ENCODE measurements at places on chromosomes 4 and X. TPM values are rescaled to one million over a fixed set of nuclear protein-coding genes. Genes with fewer than 3 reads are reported as not detected.
A peak's percentile ranks its signal among the peaks of the same experiment; 100 is the strongest.

GRCh38 chrX:77389891-77390290 is 57.3 kb upstream of the FGF16 start:
- no peak for DNase-seq

Gene STS
- 5.8 TPM for total RNA-seq

Gene KCNIP4
- total RNA-seq, result not detected

Gene DCAF12L1
- total RNA-seq, result not detected

DNA sequence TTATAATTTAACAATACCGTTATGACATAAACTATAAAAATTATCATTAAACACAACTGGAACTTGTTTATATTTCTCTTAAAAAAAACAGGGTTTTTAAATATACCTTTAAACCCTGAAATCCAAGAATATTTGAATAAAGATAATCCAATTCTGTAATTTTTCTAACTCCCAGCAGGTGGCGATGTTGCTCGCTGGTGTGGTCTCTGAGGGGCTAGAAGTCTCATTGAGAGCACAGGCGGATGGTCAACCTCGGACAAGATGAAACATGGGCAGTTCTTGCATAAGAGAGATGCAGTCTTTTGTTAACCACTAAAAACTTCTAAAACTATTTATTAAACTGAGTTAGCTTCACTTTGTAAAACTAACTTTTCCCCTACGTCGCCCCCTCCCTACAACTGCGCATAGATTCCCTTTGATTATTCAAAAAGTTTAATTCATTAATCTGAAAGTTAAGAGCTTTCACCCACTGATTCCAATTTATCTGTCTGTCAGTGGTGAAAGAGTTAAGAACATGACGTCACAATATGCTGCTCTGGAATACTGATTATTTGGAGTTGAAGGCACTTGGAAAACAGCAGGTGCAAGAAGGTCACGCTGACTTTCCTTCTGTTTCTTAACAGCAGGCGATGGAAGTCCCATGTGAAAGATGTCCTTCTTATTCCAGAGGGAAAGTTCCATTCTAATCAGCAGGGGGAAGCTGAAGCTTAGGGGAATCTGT is 29.5 kb downstream of the DMP1 start:
- peak; percentile 66 for DNase-seq

GRCh38 chr4:134537701-134538100 is 336.1 kb upstream of the PABPC4L start:
- no peak for DNase-seq

DNA sequence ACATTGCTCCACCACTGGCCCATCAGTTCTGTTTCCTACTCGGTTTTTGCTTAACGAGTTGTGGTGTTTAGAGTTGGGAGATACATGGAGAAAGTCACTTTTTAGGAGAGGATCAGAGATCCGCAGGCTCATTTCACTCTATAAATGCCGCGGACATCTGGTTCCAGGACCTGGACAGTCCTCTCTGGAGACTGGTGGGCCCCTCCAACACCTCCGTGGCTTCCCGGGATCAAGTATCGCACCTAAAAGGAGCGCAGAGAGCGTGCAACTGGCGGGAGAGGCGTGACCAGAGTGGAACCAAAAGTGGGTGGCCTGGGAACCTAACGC is 9.9 kb upstream of the CLTRN start:
- no peak for DNase-seq

Gene PLCXD1
- 2.5 TPM for total RNA-seq

DNA sequence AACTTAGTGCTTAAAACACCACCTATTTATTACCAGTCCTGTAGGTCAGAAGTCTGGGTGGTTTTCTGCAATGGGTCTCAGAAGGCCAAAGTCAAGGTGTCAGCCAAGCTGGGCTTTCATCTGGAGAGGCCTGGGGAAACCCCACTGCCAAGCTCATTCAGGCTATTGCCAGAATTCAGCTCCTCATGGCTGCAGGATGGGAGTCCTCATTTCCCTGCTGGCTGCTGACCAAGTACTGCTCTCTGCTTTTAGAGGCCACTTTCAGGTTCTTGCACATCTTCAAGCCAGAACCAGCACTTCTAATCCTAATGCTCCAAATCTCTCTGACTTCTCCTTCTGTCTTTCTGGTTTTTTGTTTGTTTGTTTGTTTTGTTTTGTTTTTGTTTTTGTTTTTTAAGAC is 109.3 kb downstream of the BCOR start:
- DNase-seq, result no peak

DNA sequence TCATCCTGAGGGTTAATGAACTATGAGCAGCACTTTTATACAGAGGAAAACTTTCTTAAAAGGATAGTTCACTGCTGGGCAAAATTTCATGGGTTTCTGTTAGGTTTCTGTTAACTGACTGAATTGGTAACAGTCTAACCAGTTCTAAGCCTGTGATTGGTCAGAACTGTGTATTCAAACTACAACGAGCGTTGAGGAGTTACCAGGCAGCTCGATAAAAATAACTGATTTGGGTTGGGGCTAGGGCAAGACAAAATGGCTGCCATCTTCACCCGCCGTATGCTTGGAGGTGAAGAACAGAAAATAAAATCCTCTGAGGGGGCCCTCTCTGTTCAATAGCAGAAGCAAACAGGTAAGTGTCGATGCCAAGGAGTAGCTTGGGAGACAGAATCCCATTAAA is 22.0 kb downstream of the FAM133A start:
- DNase-seq, result no peak

Gene RNF175
- not detected for total RNA-seq

DNA sequence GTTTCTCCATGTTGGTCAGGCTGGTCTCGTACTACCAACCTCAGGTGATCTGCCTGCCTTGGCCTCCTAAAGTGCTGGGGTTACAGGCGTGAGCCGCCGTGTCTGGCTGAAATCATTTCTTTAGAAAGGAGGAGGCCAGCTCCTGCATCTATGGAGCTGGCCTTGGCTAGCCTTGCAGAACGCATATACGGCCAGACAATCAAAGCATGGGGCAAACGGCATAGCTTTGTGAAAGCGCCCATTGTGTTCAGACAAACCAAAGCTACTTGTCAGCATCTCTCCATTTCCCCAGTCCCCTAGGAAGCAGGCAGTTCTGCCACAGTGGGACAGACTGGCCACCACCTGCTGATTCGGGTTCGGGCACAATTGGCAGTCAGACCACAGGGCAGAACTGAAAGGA is 48.9 kb upstream of the IQSEC2 start:
- no peak for DNase-seq

DNA sequence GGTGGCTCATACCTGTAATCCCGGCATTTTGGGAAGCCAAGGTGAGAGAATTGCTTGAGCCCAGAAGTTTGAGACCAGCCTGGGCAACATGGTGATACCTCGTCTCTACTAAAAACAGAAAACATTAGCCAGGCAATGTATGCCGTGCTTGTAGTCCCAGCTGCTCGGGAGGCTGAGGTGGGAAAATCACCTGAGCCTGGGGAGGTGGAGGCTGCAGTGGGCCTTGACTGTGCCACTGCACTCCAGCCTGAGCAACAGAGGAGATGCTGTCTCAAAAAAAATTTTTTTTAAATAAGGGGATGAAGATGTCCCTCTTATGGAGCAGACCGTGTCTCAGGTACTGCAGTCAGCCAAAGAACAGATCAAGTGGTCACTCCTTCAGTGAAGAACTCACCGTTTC is 13.5 kb downstream of the CTAG1B start:
- DNase-seq, result no peak

Gene PTCHD1
- total RNA-seq, result 0.10 TPM

- DNase-seq, result no peak
Observed at GRCh38 chrX:71604796-71605568, 13.3 kb downstream of the CXCR3 start.

Gene VEGFD
- total RNA-seq, result 9.8 TPM

DNA sequence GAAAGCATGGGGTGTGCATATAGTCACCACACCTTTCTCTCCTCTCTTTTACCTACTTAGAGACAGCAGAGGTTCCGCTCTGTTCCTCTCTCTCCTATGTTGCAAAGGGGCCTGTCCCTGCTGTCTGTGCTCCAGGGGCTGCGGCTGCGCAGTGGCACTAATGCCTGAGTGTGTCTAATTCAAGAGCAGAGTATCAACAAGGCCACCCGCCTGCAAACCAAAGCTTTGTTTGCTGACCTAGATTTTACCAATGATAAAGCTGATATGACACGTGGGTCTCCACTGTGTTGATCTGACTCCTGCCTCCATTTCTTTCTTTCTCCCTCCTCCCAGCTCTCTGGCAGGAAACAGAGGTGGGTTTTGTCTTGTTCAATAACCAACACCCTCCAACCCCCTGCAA is 74.9 kb downstream of the NSG1 start:
- no peak for DNase-seq

DNA sequence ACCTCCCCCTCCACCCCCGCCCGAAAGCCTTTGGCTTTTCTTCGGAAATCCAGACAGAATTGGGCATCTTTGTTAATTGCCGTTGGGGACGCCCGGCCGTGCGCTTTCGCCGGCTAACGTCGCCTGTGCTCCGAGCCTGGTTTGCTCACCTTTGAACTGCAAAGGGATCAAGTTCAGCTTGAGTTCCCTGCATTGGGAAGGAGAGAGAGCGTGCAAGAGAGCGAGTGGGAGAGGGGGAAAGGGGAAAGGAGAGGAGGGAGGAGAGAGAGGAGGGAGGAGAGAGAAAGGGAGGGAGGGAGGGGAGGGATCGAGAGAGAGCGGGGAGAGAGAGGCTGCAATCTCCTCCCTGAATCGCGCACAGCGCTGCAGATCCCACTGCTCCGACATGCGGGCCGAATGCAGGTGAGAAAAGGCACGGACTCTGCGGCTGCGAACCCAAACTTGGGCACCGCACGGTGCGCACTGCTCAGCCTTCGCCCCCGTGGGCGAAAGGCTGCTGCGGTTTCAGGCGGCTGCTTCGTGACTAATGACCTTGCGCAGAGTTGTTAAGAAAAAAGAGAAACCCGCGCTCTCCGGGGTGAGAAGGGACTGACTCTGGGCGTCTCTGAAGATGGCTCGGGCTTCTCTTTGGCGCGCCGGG is at the start of gene PCDH7:
Gene PCDH7, plus strand, starts transcription at position 349 of the 640 bp plus-strand sequence. CDS start 1,054 bp downstream, outside the sequence.
- DNase-seq, result peak; percentile 47

DNA sequence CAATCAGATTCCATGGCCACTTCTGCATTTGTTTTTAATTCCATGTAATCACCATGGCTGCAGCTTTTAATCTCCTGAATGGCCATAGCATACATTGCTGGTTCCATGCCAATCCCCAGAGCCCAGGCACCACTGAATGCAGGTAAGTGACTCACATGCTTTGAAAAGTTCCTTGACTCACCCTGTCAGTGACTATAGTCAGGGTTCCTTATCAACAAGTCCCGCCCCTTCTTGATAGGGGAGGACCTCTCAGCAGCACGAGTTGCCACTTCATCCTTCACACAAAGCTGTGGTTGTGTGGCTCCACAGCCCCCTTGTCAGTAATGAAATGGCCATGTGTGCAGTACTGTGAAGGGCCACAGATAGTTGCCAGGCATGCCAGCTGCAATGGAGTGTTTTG is 516.6 kb downstream of the PPARGC1A start:
- peak; percentile 60 for DNase-seq

GRCh38 chr4:53764761-53765490 is 173.6 kb upstream of the LNX1 start:
- DNase-seq, result no peak

Gene HTT-AS
- total RNA-seq, result not detected

DNA sequence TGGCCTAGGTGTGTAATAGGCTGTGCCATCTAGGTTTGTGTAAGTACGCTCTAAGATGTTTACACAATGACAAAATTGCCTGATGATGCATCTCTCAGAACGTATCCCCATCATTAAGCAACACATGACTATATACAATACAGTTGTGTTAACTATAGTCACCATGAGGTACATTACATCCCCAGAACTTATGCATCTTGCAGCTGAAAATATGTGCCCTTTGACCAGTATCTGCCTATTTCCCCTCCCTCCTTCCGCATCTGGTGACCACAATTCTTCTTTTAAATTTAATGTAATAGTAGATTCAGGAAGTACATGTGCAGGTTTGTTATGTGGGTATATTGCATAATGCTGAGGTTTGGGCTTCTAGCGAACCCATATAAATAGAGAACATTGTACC is 239.8 kb upstream of the IL1RAPL1 start:
- no peak for DNase-seq

GRCh38 chr4:104424475-104424941 is 70.2 kb downstream of the CXXC4 start:
- no peak for DNase-seq

DNA sequence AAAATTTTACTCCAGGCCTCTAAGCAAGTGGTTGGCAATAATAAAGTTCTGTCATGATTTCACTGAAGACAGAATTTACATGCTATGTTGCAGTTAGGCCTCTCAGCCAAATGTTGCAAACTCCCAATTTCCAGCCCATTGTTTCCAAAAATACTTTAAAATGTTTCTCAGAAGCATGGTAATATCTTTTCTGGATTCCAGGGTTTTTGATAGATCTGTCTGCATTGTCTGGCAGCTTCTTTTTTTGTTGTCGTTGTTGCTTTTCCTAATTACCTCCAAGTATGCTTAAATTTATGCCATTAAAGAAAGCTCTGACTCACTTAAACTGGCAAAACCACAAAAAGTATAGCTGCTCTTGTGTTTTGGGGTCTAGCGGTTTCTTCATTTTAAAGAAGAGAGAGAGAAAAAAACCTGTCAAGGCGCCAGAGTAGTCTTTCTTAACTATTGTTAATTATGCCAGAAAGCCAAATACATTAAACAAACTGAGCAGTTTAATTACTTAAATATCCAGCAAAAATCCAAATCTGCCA is 97.0 kb downstream of the AGTR2 start:
- no peak for DNase-seq

DNA sequence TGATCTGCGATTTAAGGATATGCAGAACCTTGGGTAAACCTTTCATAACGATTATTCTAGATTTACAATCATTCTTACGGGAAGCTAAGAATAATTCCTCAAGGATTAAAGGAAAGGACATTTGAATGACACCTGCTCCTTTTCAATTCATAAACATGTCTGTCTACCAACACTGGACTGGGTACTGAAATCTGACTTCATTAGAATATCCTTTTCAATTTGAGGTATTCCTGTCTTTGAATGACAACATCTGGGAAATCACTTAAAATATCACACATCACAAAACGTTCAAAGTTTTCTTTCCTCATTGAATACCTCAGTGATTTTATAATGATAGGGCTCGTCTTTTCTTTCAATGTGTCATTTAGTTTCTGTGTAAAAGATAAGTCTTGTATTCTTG is 87.7 kb downstream of the CFAP47 start:
- no peak for DNase-seq

- no peak for DNase-seq
Observed at GRCh38 chr4:7002336-7002735, 40.8 kb upstream of the TADA2B start.

- no peak for DNase-seq
Observed at GRCh38 chr4:183304067-183304466, 16.0 kb downstream of the CLDN22 start.

DNA sequence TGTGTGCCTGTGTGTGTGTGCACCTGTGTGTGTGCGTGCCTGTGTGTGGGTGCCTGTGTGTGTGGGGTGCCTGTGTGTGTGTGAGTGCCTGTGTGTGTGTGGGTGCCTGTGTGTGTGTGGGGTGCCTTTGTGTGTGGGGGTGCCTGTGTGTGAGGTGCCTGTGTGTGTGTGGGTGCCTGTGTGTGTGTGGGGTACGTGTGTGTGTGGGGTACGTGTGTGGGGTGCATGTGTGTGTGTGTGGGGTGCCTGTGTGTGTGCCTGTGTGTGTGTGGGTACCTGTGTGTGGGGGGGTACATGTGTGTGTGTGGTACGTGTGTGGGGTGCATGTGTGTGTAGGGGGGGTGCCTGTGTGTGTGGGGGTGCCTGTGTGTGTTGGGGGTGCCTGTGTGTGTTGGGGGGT is 73.4 kb upstream of the HGFAC start:
- DNase-seq, result no peak

Gene PCDH18
- 14.5 TPM for total RNA-seq

Measured in heart left ventricle (tissue), 16 donors.